Gastroesophageal sphincter (tissue), 4 donors: ENCODE measurements at places on chromosomes 16 and 17. TPM values are rescaled to one million over a fixed set of nuclear protein-coding genes. Genes with fewer than 3 reads are reported as not detected.

GRCh38 chr17:1942066-1942365 is 83.1 kb downstream of the RTN4RL1 start:
- no peak for ATAC-seq
- H3K36me3 ChIP-seq = no peaks in the 10 kb centered on the region
- no peak overlapping the region for H3K4me3 ChIP-seq
- peaks cover 5% of the 10 kb centered on the region for H3K27me3 ChIP-seq

- no peaks in the 10 kb centered on the region for H3K4me1 ChIP-seq
- ATAC-seq = no peak
- no peak overlapping the region for H3K27ac ChIP-seq
- H3K36me3 ChIP-seq = no peaks in the 10 kb centered on the region
- H3K4me3 ChIP-seq = no peak overlapping the region
These were observed 8.3 kb downstream of the ALOX15B start for GRCh38 chr17:8046929-8047768.

CSNK1D gene
- 68.1 TPM for total RNA-seq

DNA sequence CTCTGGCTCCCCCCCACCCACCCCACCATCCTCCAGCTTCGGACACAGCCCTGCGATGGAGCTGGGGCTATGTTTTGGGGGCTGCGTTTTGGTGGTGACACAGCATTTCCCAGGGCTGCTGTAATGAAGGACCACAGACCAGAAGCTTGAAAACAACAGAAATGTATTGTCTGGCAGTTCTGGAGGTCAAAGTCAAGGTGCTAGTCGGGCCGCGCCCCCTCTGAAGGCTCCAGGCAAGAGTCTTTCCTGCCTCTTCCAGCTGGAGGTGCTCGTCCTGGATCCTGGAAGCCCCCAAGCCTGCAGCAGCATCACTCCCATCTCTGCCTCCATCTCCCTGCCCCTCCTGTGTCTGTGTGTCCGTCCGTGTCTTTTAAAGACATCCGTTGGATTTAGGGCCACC is 50.8 kb downstream of the TBC1D16 start:
- H3K36me3 ChIP-seq = no peaks in the 10 kb centered on the region
- H3K4me1 ChIP-seq = no peaks in the 10 kb centered on the region
- no peaks in the 10 kb centered on the region for H3K27me3 ChIP-seq

- no peaks in the 10 kb centered on the region for H3K27me3 ChIP-seq
- no peak for ATAC-seq
- peaks cover 15% of the 10 kb centered on the region for H3K4me1 ChIP-seq
- peaks cover 48% of the 10 kb centered on the region for H3K36me3 ChIP-seq
- H3K27ac ChIP-seq = peak overlapping the region; percentile 88
These were observed 599 bp downstream of the TOP3A start for GRCh38 chr17:18314059-18314730.

CMTM4 gene
- 21.2 TPM for total RNA-seq

- H3K4me3 ChIP-seq = no peak overlapping the region
- no peaks in the 10 kb centered on the region for H3K36me3 ChIP-seq
- no peak overlapping the region for H3K27ac ChIP-seq
These were observed 173.0 kb downstream of the CBLN1 start for GRCh38 chr16:49108611-49109010.

DNA sequence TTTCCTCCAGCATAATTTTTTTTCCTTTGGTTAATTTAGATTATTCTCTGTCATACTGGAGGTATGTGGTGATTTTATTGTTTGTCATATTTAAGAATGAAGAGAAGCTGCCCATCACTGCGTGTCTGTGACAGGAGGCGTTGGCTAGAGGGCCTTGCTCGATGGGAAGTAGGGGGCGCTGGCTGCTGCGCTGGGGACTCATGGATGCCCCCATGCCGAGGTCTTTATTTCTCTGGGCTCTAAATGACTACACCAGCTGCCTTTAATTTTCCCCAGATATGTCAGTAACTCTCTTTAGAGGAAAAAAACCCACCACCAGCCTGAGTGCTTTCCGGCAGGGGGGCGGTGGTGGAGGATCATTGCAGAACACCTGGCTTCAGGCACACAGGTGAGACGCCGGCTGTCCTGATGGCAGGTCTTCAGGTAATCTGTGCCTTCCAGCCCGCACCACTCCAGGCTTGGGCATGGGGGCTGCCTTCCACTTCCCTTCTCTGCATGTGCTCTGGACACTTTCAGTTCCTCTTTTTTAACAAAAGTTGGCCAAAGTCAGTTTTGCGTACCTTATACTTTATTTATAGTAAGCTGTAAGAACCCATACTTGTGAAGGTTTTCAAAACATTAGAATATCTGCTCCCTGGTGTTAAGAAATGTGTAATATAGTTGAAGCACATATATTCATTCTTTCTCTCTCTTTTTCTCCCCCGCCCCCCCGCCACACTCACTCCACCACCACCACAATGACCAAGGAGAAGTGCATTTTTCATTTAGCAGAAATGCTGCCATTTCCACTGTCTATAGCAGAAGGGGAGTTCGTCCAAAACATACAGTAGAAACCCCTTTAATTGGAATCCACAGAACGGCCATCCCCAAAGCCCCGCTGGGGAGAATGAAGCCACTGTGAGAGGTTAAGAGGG is 192.7 kb downstream of the RPTOR start:
- no peak for ATAC-seq
- H3K27ac ChIP-seq = no peak overlapping the region
- H3K36me3 ChIP-seq = peaks cover 12% of the 10 kb centered on the region
- no peaks in the 10 kb centered on the region for H3K27me3 ChIP-seq
- no peaks in the 10 kb centered on the region for H3K4me1 ChIP-seq
- H3K4me3 ChIP-seq = no peak overlapping the region

GRCh38 chr16:57601801-57602478 is 26.5 kb upstream of the ADGRG1 start:
- no peak overlapping the region for H3K4me3 ChIP-seq
- no peaks in the 10 kb centered on the region for H3K4me1 ChIP-seq
- H3K27me3 ChIP-seq = peaks cover 55% of the 10 kb centered on the region
- H3K36me3 ChIP-seq = no peaks in the 10 kb centered on the region
- ATAC-seq = no peak
- no peak overlapping the region for H3K27ac ChIP-seq

KIAA0513 gene
- total RNA-seq = 20.9 TPM

KCNG4 gene
- total RNA-seq = not detected

HOXB7 gene
- 8.9 TPM for total RNA-seq

DNA sequence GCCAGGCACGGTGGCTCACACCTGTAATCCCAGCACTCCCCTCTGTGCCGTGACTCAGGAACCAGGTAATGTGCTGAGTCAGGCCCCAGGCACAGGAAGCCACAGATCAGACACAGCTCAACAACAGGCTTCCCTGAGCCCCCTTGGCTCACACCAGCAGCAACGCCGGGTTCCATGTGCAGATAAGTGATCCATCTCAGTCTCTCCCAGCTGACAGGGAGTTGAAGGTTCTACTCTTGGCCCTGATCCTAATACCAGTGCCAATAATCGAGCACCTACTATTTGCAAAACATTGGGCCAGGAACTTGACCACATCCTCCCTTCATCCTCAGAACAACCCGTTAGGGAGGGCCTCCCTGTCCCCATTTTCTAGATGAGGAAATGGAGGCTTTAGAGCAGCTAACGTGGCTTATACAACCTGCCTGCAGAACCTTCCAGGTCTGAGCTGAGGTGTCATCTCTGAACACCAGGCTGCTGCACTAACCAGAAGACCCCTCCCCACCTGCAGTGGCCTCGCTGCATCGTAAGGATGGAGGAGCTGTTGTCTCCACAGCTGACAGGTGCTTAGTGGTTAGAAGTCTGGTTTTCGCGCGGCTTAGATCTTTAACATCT is 64.8 kb upstream of the AMZ2 start:
- ATAC-seq = no peak
- no peaks in the 10 kb centered on the region for H3K27me3 ChIP-seq
- peaks cover 12% of the 10 kb centered on the region for H3K36me3 ChIP-seq
- H3K4me1 ChIP-seq = no peaks in the 10 kb centered on the region
- H3K4me3 ChIP-seq = no peak overlapping the region

- H3K36me3 ChIP-seq = no peaks in the 10 kb centered on the region
- H3K27ac ChIP-seq = no peak overlapping the region
- peaks cover 8% of the 10 kb centered on the region for H3K4me1 ChIP-seq
- peak overlapping the region; percentile 93 for H3K4me3 ChIP-seq
These were observed 1.3 kb downstream of the SLX4 start for GRCh38 chr16:3609895-3610697.

DNA sequence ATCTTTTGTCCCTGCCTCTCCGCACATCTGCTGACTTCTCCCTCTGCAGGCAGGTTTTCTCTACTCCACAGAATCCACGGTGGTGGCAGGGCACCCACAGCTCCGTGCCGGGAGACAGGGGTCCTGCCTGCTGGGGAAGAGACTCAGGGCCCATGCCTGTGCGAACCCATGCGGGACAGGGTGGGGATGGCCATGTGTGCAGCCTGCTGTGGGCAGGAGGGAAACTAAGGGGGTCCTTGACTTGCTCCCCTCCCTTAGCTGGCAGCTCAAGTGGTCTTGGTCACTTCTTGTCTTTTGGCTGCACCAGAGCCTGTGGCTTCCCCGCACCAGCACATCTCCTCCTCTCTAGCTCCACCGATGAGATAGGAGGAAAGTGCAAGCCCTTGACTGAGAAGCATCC is 69.8 kb downstream of the SLC5A11 start:
- H3K27ac ChIP-seq = no peak overlapping the region
- no peaks in the 10 kb centered on the region for H3K4me1 ChIP-seq
- H3K36me3 ChIP-seq = no peaks in the 10 kb centered on the region
- H3K27me3 ChIP-seq = no peaks in the 10 kb centered on the region
- no peak for ATAC-seq
- H3K4me3 ChIP-seq = no peak overlapping the region
